ENCODE measurements at places on chromosomes 3 and 15.

DNA sequence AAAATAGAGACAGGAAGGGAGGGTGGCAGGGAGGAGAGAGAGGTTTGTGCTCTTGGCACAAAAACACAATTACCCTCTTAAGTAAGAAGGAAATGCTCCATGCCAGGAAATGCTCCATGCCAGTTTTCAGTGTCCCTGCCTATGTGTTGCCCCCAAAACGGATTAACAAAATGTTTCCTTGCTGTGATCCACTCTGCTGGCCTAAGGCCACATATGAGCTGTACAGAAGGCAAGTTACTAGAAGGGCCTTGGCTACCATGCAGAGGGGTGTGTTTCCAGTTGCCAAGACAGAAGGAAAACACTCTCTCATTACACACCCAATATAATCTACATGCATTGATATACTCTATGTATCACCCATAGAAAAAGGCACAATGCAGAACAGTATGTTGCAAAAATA, 98.2 kb upstream of the PTPRG start:
- no peak for DNase-seq

GRCh38 chr3:51967384-51968169, at the start of gene PCBP4:
Gene PCBP4 (minus strand): TSS chr3:51967454. CDS start chr3:51961240, 6,214 bp downstream.
- DNase-seq, result no peak

GRCh38 chr15:64127521-64128270, 23.8 kb upstream of the SNX22 start:
- DNase-seq, result no peak

- no peak for DNase-seq
Measured at GRCh38 chr15:40328176-40328575, 4.7 kb downstream of the INAFM2 start.

DNA sequence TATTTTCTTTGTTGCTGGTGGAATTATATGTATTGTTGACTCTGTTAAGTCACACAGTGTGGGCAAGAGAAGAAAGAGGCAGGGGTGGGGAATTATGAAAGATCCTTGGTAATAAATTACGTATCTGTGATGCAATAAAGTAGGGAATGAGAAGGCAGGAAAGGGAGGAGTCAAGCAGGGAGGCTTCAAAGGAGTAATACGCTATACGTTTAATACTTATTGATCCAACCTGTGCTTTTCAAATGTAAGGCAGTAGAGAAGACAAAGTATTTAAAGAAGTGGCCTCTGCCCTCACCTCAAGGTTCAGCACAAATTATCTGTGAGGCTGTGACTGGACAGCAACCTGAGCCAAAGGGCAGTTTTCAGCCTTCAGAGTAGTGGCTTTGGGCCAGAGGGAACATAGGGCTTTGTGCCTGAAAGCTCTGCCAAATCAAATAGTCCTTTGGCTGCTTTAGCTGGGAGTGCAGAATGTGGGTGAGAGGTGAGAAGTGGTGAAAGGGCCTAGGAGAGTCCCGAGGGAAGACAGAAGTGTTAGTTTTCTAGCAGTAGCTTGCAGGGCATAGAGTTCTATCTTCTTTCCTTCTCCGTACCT, 1.2 kb upstream of the PLIN1 start:
- no peak for DNase-seq

DNA sequence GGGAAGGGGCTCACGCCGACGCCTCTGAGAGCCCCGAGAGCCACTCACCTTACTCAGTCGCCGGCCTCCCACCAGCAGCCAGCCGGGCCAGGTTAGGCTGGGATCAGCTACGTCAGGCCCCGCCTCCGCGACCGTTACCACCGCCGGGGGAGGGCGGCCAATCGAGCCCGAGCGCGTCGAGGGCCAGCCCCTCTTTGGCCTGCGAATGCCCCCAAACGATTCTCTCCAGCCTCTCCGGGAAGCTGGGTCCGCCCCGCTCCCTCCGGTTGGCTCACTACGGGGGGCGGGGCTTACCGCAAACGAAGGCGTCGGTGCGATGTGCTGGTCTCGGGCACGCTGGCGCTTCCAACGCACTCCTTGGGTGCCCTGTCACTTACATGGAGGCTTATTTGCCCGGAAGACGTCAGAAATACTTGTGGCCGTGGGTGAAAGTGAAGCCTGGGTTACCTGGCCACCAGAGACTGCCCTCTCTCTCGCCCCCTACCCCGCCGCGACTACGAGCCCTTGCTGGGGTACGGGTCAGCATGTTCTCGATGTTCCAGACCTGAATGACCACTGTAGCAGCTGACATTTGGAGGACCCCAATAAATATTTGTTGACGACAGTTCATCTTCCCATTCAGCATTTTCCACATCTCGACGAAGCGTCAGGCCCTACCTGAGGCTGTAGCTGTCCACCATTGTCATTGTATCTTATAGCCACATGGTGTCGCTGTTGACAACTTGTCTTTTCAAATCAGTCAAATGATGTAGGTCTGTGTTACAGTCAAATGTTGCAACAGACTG, at the start of gene CEP70:
Gene CEP70, minus strand, starts transcription at position 111 of the 785 bp plus-strand sequence. CDS start 21,333 bp downstream, outside the sequence.
- DNase-seq, result peak; percentile 94

DNA sequence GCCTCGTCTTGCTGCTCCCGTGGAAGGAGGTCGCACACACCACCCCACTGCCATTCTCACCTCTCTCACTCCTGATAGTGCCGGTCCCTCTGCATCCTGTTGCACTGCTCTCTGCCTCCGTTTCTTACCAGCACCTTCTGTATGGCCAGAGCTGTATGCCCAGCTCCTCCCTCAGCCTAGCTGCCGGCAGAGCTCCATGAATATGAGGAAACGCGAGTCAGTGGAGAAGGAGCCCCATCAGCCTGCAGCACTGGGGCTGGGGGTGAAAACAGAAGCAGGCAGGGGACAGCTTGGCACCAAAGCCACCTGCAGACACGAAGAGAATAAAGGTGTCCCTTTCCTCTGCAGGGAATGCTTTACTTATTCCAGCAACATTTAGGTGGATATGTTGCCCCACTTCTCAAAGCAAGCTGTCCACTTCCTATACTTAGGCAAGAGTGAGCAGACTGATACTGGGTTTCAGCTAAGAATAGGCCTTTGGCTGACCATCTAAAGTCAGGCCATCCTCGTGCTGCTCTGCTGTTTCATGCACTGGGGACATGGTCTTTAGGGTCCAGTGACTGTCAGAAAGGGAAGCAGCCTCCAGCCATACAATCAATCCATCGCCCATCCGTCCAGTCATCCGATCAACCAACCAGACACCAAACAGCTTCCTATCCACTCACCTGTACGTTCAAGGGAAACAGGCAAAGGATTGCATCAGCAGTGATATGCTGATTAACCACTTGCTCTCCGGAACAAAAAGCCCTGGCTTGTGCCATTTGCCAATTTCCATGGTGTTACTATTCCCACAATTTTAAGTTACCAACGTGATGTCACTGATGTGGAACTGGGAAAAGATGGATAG, 222.7 kb downstream of the XXYLT1 start:
- DNase-seq, result no peak

DNA sequence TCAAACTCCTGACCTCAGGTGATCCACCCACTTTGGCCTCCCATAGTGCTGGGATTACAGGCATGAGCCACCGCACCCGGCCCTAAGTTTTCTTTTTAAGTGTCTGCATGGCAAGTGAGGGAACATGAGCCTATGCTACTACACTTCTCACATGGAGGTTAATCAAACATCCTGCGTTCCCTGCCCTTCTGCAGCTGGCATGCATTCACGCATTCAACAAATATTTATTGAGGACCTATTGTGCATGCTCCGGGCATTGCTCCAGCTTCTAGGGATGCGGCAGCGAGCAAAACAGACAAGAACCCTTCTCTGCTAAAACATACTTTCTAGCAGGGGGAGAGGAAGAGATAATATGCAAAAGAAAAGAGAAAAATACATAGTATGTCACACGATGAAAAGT, 42.6 kb upstream of the ACKR4 start:
- no peak for DNase-seq

DNA sequence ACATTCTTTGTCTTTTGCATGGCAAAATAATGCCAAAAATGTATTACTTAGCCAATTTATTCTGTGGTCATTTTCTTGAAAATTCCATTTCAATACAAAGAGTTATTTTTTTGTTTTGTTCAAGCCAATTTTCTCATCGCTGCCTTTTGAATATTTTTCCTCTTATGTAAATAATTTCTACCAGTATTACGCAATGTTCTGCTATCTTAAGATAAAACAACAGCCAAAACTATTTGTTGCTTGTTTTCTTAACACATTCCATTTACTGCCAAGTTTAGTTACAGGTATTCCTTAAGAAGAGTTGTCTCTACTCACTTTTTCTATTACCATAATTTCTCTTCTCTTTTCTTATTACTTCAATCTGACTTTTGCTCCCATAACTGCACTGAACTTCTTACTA, 163.1 kb downstream of the ROBO1 start:
- DNase-seq, result no peak

DNA sequence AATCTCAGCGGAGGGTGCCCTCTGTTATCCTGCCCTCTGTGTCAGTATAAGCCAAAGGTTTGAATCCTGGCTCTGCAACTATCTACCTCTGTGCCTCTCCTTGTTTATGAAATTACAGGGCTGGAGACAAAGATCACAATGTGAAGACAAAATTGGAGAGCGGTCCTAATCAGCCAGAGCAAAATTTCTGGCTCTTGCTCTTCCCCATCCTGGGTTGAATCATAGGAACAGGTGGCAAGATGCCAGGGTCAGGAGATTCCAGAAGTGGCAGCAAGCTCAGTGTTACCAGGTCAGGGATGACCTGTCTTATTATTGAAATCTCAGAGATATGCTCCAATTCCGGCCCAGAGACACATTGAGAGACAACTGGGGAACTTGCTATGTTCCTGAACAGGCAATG, 2.3 kb upstream of the CCR2 start:
- no peak for DNase-seq

DNA sequence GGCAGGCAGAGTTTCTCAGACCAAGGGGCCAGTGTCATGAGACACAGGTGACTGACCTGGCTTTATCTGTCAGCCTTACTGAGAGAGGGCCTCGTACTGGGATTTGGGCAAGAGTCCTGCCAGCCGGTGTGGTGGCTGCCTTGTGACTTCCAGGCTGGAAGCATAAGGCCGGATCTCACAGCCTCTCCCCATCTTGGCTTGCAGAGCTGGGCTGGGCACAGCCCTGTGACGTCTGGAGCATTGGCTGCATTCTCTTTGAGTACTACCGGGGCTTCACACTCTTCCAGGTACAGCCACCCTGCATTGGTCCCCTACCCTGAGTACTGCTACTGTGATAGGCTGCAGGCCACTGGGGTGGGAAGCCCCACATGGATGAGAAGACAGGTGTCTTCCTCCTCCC, 12.1 kb downstream of the CLK3 start:
- DNase-seq, result no peak

- DNase-seq, result no peak
Measured at GRCh38 chr3:132325634-132326033, 8.4 kb downstream of the ACP3 start.

- DNase-seq, result no peak
Measured at GRCh38 chr3:56917361-56918110, 115.8 kb upstream of the ARHGEF3 start.

DNA sequence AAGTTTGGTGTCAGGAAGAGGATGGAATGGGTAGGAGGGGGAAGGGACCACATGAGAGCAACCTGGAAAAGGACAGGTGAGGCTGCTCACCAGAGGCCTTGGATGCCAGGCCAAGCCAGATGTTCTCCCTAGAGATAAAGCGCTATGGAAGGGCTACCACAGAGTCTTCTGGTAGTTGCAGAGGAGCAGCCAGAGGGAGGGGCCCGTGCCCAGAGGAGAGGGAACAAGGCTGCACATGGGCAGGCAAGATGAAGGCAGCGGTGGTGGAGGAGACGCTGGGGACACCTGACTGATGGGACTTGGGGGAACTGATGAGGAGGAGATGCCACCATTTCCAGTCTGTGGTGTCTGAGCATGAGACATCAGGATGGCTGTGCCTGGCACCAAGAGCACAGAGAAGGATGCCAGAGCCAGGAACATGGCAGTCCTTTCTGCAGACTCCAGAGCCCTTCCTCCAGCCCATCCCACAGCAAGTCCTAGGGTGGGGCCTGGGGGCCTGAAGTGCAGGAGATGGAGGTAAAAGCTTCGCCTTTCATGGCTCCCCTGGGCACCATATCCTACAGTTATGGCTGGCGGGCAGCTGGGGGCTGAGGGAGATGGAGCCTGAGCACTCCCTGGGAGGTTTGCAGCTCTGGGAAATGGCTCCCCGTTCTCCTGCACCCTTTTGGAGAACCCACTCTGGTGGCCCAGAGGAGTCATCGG, 103.0 kb downstream of the ETFA start:
- no peak for DNase-seq

DNA sequence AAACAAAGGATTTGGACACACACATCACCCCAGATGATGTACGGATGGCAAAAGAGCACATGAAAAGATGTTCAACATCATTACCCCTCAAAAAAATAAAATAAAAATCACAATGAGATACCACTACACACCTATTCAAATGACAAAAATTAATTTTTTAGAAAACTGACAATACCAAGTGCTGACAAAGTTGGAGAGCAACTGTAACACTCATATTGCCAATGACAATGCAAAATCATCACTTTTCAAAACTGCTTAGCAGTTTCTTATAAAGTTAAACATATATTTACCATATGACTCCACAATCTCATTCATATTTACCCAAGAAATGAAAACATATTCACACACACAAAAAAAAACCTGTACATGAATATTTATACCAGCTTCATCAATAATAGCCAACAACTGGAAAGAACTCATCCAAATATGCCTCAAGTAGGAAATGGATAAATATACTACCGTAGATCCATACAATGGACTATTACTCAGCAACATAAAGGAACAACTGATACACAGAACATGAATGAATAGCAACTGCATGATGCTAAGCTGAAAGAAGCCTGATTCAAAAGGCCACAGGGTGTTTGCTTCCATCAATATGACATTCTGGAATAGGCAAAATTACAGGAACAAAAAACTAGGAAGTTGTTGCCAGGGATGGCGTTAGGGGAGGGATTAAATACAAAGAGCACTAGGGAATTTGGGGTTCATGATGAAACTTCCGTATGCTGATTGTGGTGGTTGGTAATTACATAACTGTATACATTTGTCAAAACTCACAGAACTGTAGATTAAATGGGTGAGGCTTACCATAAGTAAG, 1.3 kb downstream of the FSIP1 start:
- DNase-seq, result no peak

All from hematopoietic multipotent progenitor cell treated with erythropoietin and hydrocortisone succinate and interleukin-3 and kit ligand, for 8 days (in vitro differentiated cells).